Stimulated activated CD4-positive, alpha-beta T cell treated with anti-CD3 and anti-CD28 coated beads, Interleukin-1b, Interleukin-23, amount 100 ng/mL, for 1 hour (primary cell): ENCODE measurements at places on chromosomes 1 and 21.

DNA sequence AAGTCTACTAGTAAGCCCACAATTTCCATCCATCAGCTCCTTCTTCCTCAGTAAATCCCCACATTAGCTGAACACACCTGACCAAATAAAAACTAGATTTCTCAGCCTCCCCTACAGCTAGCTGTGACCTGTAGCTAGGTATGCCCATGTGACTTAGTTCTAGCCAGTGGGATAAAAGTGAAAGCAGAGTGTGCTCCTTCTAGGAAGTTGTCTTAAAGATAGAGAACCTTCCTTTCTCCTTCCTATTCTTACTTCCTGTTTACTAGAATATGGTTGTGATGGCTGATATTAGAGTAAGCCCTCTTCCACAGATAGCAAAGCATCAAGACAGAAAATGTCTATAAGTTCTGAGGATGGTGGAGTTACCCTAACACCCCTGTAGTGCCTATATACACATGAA, 67.0 kb downstream of the PIK3R3 start:
- no peak for DNase-seq

GRCh38 chr21:46297338-46298271, 11.5 kb downstream of the YBEY start:
- DNase-seq, result no peak

DNA sequence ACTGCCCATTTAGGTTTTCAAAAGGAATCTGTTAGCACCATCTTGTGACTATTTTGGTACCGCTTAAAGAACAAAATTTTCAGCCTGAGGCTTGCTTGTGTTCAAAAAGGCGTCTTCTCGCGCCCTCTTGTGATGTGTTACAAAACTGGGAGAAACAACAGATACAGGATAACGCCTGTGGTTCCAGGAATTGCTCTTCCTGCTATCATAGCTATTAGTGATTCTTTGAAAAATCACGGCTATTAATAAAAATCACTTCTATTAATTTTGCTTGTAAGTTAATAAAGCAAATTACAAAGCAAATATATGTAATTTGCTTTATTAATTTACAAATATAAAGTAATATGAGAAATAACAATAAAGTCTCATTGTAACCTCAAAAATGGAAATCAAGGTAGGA, 82.2 kb upstream of the ABCD3 start:
- DNase-seq, result no peak

DNA sequence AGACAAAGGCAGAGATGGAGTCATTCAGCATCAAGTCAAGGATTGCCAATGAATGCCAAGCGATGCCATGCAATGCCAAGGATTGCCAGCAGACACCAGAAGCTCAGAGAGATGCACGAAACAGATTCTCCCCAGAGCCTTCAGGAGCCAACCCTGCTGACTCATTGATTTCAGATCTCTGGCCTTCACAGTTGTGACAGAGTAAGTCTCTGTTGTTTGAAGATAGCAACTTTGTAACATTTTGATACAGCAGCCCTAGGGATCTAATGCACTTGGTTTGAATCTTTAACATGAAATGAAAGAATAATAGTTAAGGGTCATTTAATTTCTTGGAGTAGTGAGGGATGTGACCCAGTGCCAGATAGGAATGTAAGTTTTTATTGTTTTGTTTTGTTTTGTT, 287.4 kb upstream of the RUNX1 start:
- no peak for DNase-seq

- DNase-seq, result no peak
Measured at GRCh38 chr1:204384636-204385352, 25.1 kb upstream of the PLEKHA6 start.

DNA sequence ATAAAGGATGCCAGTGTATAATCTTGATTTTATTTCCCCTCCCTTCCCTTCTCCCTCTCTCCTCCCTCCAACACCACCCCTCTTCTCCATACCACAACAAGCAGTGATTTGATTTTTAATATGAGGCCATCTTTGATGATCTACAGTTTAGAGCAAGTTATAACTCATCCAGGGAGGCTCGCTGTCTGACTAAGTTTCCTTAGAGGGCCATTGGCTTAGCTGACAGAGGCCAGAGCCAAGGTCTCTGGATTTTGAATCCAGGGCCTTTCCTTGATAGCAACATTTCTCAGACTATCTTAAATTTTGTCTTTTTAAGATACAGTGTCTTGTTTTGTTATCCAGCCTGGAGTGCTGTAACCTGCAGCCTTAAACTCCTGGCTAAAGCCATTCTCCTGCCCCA, 431.0 kb upstream of the USP24 start:
- no peak for DNase-seq

GRCh38 chr1:23807453-23807852, 6.9 kb upstream of the GALE start:
- no peak for DNase-seq

GRCh38 chr1:3816331-3817137, 20.2 kb upstream of the LRRC47 start:
- DNase-seq, result no peak

DNA sequence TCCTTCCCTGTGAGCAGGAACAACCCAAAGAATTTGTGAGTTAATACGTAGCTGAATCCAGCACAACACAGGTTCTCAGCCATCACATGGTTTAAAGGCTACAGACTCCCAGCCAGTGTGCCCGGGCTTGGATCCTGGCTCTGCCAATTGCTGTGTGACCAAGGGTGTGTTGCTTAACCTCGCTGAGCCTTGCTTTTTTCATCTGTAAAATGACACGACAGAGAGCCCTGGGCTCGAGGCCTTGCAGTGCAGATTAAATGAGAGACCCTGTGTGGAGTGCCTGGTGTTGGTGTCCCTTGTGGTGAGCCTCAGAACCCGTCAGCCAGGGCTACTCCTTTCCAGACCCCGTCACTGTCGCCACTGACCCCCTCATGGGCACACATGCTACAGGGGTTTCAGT, 39.4 kb downstream of the CHAF1B start:
- no peak for DNase-seq

DNA sequence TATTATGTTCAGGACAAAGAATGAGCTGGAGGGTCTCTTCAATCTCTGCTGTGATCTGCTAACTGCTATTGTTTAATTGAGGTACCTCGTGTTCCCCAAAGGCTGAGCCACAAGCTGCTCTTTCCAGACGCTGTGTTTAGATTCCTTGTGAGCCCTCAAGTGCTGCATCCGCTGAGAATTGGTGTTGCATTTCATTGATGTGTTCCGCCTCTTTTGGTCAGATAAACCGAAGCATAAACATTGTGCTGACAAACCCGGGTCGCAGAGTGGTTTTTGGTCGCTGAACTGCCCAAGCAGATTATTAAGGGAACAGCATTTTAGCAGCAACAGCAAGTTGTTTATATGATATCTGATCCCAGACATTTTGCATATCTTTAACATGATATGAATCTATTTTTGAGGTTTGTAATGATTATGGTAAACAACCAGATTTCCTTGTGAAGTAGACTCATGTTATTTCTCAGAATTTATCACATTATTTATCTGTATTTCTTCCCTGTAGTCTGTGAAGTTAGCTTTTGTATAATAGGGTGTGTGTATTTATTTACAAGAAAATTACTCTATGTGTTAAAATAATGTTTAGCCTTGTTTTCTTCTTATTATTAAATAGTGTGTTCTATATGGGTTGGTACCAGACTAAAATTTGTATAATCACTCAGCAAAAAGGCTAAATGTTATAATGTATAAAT, 217.2 kb upstream of the C1orf105 start:
- DNase-seq, result no peak

- DNase-seq, result no peak
Measured at GRCh38 chr1:180270530-180271271, 40.6 kb downstream of the LHX4 start.

- DNase-seq, result no peak
Measured at GRCh38 chr1:167616521-167616920, 13.5 kb upstream of the RCSD1 start.

- no peak for DNase-seq
Measured at GRCh38 chr1:96144636-96145035, 576.9 kb upstream of the PTBP2 start.

GRCh38 chr1:168135921-168136708, 615 bp downstream of the GPR161 start:
- DNase-seq, result no peak

DNA sequence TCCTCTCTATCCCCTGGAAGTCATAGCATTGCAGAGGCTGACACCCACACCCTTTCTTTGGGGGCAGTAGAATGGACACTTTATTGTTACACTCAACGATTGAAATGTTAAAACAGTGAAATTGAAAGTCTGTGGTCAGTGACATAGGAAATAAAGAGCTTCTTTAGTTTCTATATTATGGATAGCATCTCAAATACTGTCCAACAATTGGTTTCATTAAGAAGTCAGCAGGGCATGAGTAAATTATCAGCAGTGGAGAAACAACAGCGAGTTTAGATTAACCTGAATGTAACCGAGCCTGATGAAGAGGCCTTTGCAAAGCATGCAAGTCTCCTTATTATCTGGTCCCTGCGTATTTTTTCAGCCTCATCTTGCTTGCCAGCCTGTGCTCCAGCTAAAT, 350.7 kb downstream of the NTNG1 start:
- no peak for DNase-seq

DNA sequence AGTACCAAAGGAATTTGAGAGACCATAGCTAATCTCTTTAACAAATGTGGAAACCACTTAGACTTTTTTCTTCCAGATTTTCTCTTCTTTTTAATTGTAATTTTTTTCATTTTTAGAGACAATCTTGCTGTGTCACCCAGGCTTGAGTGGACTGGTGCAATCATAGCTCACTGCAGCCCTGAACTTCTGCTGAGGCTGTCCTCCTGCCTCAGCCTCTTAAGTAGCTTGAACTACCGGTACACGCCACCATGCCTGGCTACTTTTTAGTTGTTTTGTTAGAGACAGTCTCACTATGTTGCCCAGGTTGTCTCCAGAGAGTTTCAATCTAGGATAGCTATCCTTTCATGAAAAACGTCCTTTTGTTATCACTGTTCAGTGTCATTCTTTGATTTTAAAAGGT, 15.0 kb downstream of the PRRC2C start:
- no peak for DNase-seq

DNA sequence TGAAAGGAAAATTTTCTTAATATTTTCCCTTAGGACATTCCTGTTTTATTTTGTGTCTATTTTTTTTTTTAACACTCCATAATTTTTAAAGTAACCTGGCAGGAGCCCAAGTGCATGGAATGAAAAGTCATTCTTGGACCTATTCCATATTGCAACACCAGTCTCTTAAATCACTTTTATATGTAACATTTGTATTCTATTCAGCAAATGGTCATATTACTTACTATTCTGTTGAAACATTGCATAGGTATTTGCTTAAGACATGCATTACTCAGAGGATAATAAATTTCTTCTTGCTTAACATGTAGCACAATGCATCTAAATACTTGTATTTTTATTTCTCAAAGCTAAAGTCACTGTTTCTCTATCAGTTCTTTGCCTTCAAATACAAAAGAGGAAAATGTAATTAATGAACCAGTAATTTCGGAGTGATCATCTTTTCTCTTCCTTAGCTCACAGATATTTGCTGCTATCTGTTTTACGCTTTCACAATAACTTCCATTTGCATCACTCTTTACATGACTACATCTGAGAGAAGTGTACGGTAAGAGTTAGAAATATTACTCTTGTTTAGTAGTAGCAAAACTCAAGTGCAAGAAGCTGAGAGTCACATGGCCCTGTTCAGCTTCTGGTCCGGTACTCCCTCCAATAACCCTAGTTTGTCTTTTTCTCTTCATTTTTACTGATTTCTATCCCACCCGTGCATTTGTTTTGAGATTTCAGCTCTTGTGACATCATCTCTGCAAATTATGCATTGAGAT, 394.8 kb downstream of the USP25 start:
- DNase-seq, result no peak

- no peak for DNase-seq
Measured at GRCh38 chr1:206551296-206551985, 44.1 kb downstream of the RASSF5 start.

DNA sequence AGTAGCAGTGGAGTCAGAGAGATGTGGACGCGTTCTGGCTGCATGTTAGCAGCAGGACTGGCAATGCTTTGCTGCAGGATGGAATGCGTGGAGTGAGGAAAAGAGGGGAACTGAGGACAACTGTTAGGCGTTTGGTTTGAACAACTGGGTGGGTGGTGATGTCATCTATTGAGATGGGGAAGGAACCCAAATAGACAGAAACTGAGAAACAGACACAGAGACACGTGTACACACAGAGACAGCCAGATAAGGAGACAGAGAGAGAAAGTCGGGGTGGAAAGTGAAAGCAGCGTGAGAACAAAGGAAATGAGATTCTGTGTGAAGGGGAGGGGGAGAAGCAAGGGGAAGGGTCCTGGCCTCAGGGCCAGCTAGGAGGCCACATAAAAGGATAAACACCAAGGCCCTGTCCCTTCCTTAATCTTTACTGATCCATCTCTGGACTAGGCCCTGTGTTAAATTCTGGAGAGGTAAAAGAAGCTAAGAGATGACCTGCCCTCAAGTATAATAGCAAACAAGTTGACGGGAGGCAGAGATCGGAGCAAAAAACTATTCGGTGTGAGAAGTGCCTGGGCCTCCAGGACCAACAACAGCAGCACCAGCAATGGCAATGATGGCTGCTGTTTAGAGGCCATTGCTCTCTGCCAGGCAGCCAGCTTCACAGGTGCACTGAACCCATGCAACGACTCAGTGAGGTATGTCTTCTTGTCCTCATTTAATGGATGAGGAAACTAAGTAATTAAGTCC, 31.6 kb downstream of the VWA5B1 start:
- no peak for DNase-seq

DNA sequence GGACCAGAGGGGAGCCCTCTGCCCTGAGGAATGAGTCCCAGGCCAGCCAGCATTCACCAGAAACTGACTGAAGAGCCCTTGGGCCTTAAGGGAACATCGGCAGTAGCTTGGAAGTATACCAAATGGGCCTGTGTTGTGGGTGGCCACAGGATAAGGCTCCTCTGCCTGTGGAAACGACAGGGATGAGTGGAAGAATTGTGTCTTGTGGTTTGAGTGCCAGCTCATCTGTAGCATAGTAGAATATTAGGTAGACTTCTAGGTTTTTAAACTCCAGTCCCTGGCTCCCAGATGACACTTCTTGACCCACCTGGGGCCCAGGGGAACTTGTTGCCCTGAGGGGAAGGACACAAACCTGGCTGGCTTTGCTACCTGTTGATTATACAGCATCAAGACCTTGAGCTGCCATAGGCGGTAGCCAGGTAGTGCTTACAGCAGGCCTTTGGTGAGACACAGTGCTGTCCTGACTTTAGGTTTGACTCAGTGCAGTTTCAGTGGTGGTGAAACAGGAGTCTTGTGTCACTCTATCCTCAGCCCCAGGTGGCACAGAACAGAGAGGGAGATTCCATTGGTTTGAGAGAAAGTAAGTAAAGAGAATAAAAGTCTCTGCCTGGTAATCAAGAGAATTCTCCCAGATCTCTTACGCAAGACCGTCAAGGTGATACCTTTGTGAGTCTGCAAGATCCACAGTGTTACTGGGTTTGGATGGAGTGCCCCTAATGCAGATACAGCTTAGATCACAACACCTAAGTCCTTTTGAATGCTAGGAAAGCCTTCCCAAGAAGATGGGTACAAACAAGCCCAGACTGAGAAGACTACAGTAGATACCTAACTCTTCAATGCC, 50.2 kb downstream of the RABGAP1L start:
- DNase-seq, result no peak

GRCh38 chr1:54325703-54326461, 80.3 kb downstream of the SSBP3 start:
- no peak for DNase-seq
